Left renal pelvis (tissue), 4 donors: ENCODE measurements at places on chromosomes 2 and 18.

DNA sequence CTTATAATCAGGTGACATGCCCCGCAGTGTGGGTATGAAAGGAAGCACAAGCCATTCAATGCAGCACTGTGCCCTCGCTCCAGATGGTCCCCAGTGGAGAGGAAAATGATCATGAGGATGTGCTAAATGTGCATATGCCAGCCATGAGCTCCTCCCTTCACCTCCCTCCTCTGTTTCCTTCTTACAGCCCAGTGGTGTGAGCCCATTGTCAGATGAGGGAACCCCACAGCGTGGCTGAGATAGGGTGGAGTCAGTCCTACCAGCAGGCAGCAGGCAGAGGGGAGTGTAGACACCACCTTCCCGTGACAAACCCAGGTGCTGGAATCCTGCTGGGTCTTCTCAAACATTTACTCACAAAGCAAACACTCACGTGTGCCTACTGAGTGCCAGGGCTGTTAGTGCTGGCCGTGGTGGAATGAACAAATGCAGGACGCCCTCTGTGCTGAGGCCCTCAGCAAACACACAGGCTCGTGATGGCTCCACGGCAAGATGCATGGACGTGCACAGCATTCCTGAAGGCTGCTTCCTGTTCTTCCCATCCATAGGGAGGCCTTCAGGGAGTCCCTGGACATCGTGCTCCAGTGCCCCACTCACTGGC is 181.7 kb upstream of the TPO start:
- no peak for DNase-seq

- DNase-seq: no peak
These were observed 37.9 kb downstream of the ODC1 start for GRCh38 chr2:10410001-10410822.

- no peak for DNase-seq
These were observed 23.9 kb upstream of the EPAS1 start for GRCh38 chr2:46273225-46273863.

DNA sequence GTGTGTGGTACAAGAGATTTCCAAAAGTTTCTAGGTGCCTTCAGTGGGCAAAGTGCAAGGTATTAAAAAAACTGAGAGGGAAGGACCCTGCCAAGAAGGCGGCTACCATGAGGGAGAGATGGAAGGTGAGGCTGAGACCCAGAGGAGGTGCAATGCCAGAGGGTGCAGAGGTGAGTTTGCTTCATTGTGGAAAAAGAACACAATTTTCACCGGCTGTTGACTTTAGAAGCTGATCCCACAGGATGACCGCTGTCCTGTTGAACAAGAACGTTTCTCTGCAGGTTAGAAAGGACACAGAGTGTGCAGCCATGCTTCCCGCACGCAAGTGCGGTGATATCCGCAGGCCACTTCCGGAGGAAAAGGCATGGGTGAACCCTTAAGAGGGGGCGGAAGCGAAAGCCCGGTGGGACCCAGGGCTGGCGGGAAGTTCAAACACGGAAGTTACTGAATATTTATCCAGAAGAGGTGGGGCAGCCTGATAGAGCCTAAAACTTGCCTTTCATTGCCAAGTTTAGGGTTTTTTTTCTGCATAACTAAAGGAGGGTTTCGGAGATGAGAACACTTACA is 16.6 kb downstream of the SP110 start:
- no peak for DNase-seq

DNA sequence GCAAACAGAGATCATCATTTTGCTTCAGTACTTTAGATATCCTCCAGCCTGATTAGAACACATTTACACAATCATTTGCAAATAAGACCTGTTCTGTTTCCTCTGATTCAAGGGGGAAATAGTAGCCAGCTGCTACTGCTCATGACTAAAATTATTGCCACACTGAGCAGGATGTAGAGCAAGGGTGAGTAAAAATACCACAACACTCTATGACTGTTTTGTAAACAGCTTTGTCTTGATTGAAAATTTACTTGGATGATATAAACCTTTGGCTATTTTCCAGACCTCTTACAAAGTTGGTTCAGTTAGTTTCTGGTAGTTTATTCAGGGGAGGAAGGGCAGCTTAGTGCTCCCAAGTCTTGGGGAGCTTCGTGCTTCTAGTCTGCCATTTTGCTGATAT is 286.4 kb upstream of the CNTNAP5 start:
- DNase-seq: no peak

DNA sequence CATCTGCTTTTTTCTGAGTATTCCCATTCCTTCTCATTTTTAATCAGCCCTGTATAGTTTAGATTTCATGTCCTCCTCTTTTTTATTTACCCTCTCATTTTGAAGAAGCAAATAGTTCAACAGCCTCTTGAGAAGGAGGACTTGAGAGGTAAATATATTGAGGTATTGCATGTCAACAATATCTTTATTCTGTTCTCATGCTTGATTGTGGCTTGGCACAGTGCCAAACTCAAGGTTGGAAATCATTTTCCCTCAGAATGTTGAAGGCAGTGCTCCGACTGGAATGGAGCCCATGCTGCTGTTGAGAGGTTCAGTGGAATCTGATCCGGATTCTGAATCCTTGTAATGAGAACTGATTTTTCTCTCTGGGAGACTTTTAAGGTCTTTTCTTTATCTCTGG is 31.0 kb upstream of the GALNT3 start:
- no peak for DNase-seq

GRCh38 chr18:68735483-68736343 is 20.8 kb upstream of the TMX3 start:
- DNase-seq: no peak

GRCh38 chr2:54076586-54076985 is 38.8 kb upstream of the ACYP2 start:
- no peak for DNase-seq

GRCh38 chr2:218291318-218292047 is 820 bp downstream of the TMBIM1 start:
- no peak for DNase-seq

- no peak for DNase-seq
These were observed 41.4 kb upstream of the RBMS1 start for GRCh38 chr2:160534996-160535395.

GRCh38 chr2:71785516-71785981 is 332.2 kb downstream of the DYSF start:
- DNase-seq: no peak

DNA sequence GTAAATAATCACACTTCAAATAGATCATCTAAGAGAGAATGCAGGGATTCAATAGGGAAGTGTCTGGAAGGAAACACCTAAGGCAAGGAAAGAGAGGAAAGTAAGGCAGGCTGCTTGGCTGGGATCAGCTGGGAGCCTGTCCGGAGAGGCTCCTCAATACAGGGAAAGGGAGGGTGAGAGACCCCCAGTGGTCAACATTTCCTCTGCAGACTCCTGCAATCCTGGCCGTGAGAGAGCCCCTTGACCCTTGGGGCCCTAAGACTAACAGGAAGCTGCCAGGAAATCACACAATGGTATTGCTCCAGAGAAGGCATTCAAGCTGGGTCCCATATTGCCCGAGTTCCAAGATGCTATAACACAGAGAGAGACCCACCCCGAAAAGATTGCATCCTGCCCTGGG is 549.4 kb downstream of the NYAP2 start:
- no peak for DNase-seq

DNA sequence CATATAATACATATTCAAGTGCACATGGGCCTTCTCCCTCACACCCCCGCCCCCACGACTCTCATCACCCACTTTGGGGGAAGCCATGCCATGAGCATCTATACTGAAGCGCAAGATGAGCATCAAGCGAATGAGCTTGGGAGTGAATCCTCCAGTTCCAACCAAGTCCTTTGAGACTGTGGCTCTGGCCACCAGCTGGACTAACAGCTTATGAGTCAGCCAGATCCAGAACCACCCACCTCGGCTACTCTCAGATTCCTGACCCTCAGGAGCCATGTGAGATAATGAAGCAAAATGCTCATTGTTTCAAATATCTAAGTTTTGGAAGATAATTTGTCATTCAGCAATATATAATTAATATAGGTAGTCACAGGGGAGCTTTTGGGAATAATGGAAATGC is 22.2 kb upstream of the IL1RL1 start:
- no peak for DNase-seq

GRCh38 chr18:9866627-9867026 is 19.1 kb upstream of the TXNDC2 start:
- DNase-seq: no peak

- no peak for DNase-seq
These were observed 878.9 kb downstream of the CPS1 start for GRCh38 chr2:211435331-211435730.

DNA sequence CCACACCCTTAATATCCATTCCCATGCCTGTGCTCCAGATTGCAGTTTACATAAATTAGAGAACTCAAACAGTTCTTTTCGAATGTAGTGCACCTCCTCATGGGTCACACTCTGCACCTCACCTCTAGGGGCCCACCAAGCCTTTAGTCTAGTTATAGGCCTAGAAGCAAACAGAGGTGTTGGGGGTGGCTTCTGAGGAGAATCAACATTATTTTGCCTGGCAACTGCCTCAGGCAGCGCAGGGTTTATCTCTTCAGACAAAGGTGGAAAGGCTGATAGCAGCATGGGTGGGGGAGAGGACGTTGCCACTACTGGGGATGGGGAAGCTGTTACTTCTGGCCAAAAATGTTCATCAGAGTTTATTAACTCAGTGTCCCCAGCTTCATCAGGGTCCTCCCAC is 5.0 kb upstream of the GYPC start:
- DNase-seq: no peak

- no peak for DNase-seq
These were observed 207.6 kb downstream of the ANAPC1 start for GRCh38 chr2:111676291-111676822.

GRCh38 chr2:127386246-127386645 is 1.5 kb downstream of the MAP3K2 start:
- no peak for DNase-seq

- no peak for DNase-seq
These were observed 116.2 kb downstream of the SMAD7 start for GRCh38 chr18:48834413-48835031.

DNA sequence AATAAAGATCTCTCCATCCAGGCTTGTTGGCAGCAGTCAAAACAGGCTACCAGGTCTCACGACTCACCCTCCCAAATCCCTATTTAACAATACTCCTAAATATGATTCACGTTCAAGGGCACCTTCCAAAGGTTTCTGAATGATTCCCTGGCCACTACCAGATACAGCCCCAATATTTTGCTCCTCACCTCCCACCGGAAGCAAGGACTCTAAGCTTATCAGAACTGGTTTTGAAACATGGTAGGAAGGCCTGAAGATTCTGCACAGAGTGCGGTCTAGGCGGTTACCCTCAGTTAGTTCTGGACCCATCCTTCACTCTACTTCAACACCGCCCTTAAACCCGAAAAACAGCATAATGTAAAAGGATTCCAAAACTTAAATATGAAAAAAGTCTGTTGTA is 5.2 kb downstream of the PPP4R1 start:
- DNase-seq: no peak

DNA sequence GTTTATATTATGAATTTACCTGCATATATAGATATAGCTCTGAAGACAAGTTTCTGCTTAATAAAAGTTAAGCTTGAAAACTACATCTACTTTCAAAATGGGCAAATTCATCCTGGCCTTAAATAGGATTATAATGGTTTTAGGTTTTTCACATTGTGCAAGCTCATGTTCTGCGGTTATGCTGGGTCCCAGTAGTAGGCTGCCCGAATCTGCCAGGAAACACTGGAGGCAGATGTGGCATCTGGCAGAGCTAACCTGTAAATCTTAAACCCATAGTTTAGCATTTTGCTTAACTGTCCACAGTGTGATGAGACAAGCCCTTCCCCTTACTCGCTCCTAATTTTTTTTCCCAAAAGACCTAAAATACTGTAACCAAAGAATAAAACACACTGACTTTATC is 234.2 kb downstream of the TCF4 start:
- DNase-seq: no peak

- no peak for DNase-seq
These were observed 20.6 kb upstream of the ST8SIA3 start for GRCh38 chr18:57331718-57332117.

- no peak for DNase-seq
These were observed 22.4 kb upstream of the KCNK3 start for GRCh38 chr2:26670171-26670570.

DNA sequence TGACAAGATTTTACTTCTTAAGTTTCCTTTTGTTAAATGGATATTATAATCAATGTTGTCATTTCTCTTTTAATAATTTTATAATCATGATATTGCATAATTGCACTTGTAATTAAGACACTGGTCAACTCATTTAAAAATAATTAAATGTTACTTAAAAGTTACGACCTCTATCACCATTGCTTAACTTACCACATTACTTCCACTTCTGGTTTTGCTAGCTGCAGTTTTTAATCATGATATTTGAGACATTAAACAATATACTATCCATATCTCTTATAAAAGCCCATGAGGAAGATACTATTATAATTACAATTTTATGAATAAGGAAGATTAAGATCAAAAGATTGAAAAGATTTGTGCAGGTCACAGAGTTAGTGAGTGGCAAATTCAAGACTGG is 502.0 kb downstream of the RNF144A start:
- DNase-seq: no peak

DNA sequence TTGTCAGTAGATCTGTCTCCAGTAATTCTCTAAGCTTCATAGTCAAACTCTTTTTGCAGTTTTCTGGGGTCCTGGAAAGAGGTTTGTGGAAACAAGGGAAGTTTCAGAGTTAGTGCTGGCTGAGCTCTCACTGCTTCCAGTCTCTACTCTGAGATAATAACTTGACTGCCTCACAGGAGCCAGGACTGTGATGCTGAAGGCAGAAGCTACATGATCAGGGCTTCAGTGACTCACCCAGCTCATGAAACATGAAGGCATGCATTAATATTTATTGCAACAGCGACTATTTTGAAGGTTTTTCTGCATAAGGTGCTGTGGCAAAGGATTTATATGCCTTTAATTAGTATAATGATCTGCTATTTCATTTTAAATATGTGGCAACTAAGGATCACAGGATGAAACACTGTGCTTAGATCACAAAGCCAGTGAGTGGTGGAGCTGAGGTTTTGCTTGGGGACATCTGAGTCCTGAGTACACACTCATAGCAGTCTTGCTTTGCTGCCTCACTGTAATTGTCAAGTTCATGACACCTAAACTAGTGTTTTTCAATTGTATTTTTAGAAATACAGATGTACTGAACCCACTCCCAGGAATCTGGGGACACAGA is 448.4 kb upstream of the GCFC2 start:
- DNase-seq: no peak

DNA sequence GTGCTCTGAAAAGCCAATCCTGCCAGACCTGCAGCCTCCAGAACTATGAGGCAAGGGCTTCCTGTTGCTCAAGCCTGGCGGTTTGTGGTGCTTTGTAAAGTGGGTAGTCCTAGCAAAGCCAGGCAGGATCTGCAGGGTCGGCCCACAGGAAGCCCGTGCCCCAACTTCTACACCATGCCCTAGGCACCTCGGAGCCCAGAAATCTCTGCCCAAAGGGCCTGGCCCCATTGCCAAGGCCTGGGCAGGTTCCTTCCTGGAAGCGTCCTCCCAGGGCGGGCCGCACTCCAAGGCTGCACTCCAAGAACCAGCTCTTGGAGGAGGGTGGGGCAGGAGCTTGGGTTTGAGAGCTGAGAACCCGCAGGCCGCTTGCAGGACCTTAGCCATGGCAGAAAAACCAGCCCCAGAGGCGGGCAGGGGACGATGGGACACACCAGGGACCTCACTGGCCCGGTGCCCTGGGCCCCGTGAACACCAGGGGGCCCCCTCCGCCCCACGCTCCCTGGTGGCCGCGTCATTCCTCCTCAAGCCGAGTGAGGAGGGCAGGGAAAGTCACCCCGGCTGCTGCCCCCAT is 37.2 kb upstream of the ID2 start:
- no peak for DNase-seq
